Activated gamma-delta T cell treated with anti-CD3 and anti-CD28 coated beads, Interleukin-2, amount 50 U/mL, for 16 hours (primary cell): ENCODE measurements at places on chromosomes 1 and 21.

DNA sequence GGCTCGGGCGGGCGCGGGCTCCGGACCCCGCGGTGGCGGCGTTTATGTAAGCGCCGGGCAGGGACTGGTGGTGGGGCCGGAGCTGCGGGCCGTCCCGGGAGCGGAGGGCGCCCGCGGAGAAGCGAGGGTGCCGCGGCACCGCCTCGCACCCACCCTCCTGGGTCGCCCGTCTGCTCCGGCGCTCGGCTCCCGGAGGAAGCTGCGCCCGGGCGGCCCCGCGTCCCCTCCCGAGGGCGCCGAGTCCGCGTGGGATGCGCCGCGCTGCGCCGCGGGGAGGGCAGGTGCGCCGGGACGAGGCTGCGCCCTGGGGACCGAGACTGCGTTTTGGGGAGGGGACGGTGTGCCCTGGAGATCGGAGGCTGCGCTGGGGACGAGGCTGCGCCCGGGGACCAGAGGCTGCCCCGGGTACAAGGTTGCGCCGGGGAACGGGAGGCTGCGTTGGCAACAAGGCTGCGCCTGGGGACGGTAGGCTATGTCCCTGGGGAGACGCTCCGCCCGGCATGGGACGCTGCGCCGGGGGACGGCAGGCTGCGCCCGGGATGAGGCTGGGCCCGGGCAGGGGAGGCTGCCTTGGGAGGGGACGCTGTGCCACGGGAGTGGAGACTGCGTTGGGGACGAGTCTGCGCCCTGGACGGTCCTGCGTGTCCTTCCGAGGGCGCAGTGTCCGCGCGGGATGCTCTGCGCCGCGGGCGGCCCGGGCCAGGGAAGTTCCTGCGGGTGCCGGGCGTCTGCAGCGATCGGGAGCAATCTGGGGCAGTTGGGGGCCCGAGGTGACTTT is 627 bp downstream of the ADARB1 start:
- no peak for DNase-seq

DNA sequence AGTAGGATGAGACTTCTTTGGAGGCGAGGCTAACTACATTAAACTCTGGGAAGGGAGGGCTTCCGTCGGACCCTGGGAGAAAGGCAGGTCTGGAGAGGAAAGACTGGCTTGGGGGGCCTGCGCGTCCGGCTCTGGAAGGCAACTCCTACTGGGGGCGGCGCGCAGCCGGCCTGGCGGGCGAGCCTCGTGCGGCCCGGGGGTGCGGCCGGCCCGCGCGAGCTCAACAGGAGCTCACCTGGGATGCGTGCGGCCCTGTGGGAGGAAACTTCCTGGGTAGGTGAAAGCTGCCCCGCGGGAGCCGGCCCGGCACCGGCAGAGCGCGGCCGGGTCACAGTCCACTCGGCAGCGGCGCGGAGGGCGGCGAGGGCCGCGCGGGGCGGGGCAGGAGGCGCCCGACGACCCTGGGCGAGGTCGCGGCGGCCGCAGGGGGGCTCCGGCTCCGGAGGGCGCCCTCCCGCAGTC is 449 bp downstream of the EPS15 start:
- peak; percentile 5 for DNase-seq

GRCh38 chr1:176174108-176174507 is 33.0 kb downstream of the COP1 start:
- no peak for DNase-seq

DNA sequence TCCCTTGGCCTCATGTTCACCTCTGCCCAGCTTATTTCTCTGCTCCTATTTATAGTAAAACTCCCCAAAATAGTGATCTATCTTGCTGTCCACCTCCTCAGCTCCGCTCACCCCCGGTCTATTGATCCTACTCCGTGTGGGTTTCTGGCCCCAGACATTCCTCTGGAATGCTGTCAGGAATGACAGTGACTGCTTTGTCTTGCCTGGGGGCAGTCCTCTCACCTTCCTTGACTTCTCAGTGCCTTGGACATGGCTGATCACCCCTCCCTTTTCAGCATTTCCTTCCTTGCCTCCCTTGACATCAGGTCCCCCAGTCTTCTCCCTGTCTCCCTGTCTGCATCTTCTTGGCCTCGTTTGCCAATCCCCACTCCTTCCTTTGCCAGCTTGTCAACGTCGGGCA is 108.1 kb upstream of the BACE2 start:
- DNase-seq = no peak

GRCh38 chr1:44609768-44610526 is 64.3 kb downstream of the TMEM53 start:
- no peak for DNase-seq

DNA sequence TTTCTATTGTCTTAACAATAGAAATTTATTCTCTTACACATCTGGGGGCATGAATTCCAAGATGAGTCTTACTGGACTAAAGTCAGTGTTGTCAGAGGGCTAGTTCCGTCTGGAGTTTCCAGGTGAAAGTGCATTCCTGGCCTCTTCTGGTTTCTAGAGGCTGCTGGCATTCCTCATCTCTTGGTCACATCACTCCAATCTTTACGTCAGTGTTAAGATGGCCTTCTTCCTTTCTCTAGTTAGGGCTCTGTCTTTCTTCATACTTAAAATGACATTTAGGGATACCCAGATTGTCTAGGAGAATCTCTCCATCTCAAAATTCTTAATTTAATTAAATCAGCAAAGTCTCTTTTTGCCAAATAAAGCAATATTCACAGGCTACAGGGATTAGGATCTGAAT is 13.3 kb upstream of the PDC start:
- no peak for DNase-seq

GRCh38 chr1:8943498-8944405 is 1.9 kb upstream of the CA6 start:
- no peak for DNase-seq

- no peak for DNase-seq
Observed at GRCh38 chr1:91831132-91831930, 54.6 kb downstream of the TGFBR3 start.

GRCh38 chr1:167520711-167521206 is 2.4 kb upstream of the CD247 start:
- no peak for DNase-seq

GRCh38 chr1:226034482-226034881 is 28.0 kb upstream of the H3-3A start:
- DNase-seq = no peak

DNA sequence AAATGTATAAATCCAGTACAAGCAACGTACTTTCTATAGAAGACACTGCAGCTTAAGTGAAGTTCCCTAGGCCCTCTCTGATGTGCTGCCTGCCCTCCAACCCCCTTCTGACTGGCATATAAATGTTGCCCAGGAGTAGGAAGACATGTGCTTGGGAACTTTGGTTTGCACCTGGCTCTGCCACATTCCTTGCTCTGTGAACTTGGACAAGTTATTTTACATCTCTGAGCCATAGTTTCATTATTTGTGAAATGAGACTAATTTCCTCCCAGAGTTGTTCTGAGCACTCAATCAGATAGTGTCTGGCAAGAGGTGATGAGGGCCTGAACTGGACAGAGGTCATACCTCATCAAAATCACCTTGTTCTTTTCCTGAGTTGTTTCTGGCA is 3.5 kb upstream of the PHC2 start:
- DNase-seq = no peak

- peak; percentile 66 for DNase-seq
Observed at GRCh38 chr21:38733972-38734546, 71.7 kb upstream of the ETS2 start.
